ENCODE measurements at places on chromosomes 6 and 20. TPM values are rescaled to one million over a fixed set of nuclear protein-coding genes. Genes with fewer than 3 reads are reported as not detected.

DNMT3B gene
- 6.8 TPM for total RNA-seq

CLDN20 gene
- total RNA-seq, result not detected

LINC00237 gene
- not detected for total RNA-seq

OLIG3 gene
- not detected for total RNA-seq

GTSF1L gene
- total RNA-seq, result not detected

CD24 gene
- 1.2 TPM for total RNA-seq

CAP2 gene
- total RNA-seq, result 18.0 TPM

TMEM14C gene
- total RNA-seq, result 89.3 TPM

ADGRF5 gene
- total RNA-seq, result 37.9 TPM

MLN gene
- not detected for total RNA-seq

RIPK1 gene
- 20.6 TPM for total RNA-seq

INSM1 gene
- total RNA-seq, result not detected

MRPS18B gene
- total RNA-seq, result 33.7 TPM

DTNBP1 gene
- total RNA-seq, result 21.8 TPM

SLC17A9 gene
- total RNA-seq, result 49.4 TPM

CDSN gene
- total RNA-seq, result not detected

TRIM15 gene
- not detected for total RNA-seq

PHACTR3 gene
- not detected for total RNA-seq

CTAGE9 gene
- total RNA-seq, result not detected

EGFL8 gene
- 13.6 TPM for total RNA-seq

FAM217A gene
- not detected for total RNA-seq

SH3BGRL2 gene
- 10.7 TPM for total RNA-seq

SLC13A3 gene
- 0.40 TPM for total RNA-seq

FLRT3 gene
- total RNA-seq, result 0.13 TPM

CGA gene
- not detected for total RNA-seq

FBXO5 gene
- total RNA-seq, result 27.1 TPM

HLA-DMA gene
- total RNA-seq, result 1.2 TPM

PRRT1 gene
- total RNA-seq, result 1.3 TPM

ADGRB3 gene
- total RNA-seq, result not detected

DEF6 gene
- total RNA-seq, result 0.77 TPM

CST8 gene
- not detected for total RNA-seq

FKBP1C gene
- 4.8 TPM for total RNA-seq

RAMACL gene
- total RNA-seq, result 4.0 TPM

SCRT2 gene
- not detected for total RNA-seq

MDC1 gene
- total RNA-seq, result 42.3 TPM

RFX6 gene
- total RNA-seq, result not detected

MOXD1 gene
- total RNA-seq, result not detected

KHDC1 gene
- 3.3 TPM for total RNA-seq

SEMG1 gene
- not detected for total RNA-seq

ASIP gene
- not detected for total RNA-seq

RSPO3 gene
- total RNA-seq, result 8.6 TPM

POPDC3 gene
- 1.7 TPM for total RNA-seq

ATRN gene
- total RNA-seq, result 35.1 TPM

SYCP2L gene
- not detected for total RNA-seq

ASCC3 gene
- total RNA-seq, result 57.2 TPM

BACH2 gene
- 5.9 TPM for total RNA-seq

DOP1A gene
- 12.3 TPM for total RNA-seq
